Muscle of back (tissue), 13 donors: ENCODE measurements at places on chromosomes 5 and 9.

- peak; percentile 86 for DNase-seq
These were observed 71.4 kb downstream of the MYO10 start for GRCh38 chr5:16864631-16865131.

DNA sequence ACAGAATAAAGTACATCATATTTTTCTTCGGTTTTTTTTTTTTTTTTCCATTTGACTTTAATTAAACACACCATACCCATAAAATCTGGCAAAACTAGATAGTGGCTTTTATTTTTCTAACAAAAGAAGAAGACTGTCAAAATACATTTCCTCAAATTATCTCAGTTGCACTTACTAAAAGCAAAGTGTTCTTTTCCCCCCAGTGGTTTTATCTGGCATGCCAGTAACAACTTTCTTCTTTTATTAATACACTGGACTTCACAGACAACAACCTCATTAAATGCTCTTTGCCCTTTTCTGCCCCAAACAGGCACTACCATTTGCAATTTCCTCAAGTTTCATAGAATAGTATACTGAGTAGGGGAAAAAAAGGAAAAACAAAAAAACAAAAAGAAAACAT is 1792.3 kb downstream of the EFNA5 start:
- DNase-seq: no peak

GRCh38 chr9:133334161-133334560 is 1.8 kb downstream of the SURF6 start:
- no peak for DNase-seq

DNA sequence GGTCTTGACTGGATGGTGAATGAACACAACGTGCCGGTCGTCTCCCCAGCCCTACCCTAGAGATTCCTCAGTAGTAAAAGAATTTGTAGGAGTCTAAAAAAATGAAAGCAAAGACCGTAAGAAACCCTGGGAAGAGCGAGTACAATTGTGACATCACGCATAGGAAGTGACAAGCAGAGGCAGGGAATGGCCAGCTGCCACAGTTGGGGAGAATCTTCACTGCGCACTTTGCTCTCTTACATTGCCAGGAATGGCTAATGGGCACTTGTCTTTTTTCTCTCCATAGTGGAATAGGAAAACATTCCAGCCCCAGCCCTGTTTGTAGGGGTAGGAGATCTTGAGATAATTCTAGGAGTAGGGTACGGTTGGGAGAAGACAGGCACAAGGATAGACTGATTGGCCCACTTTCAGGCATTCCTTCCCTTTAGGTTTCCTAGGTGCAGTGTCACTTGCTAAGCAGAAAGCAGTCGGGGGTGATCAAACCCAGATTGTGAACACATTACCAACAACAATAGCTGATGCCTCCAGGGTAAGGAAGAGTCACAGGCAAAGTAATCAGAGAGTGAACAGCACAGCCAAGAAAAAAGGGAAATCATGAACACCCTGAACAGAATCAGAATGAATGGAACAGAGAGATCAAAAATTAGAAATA is 302.7 kb downstream of the MAN2A1 start:
- no peak for DNase-seq

GRCh38 chr5:6419340-6419852 is 29.3 kb upstream of the UBE2QL1 start:
- peak; percentile 23 for DNase-seq

DNA sequence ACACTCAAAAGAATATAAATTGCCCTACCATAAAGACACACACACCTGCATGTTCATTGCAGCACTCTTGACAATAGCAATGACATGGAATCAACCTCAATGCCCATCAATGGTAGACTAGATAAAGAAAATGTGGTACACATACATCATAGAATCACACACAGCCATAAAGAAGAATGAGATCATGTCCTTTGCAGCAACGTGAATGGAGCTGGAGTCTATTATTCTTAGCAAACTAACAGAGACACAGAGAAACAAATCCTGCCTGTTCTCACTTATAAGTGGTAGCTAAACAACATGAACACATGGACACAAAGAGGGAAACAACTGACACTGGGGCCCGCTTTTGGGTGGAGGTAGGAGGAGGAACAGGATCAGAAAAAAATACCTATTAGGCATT is 2062.2 kb upstream of the CDH6 start:
- DNase-seq: no peak

- no peak for DNase-seq
These were observed 224.8 kb upstream of the IL12B start for GRCh38 chr5:159555084-159555483.

GRCh38 chr5:132865668-132866341 is 464 bp downstream of the GDF9 start:
- DNase-seq: no peak

GRCh38 chr5:77145666-77146065 is 58.6 kb upstream of the ZBED3 start:
- DNase-seq: no peak

- DNase-seq: no peak
These were observed 232.9 kb downstream of the SYK start for GRCh38 chr9:91034521-91034920.

DNA sequence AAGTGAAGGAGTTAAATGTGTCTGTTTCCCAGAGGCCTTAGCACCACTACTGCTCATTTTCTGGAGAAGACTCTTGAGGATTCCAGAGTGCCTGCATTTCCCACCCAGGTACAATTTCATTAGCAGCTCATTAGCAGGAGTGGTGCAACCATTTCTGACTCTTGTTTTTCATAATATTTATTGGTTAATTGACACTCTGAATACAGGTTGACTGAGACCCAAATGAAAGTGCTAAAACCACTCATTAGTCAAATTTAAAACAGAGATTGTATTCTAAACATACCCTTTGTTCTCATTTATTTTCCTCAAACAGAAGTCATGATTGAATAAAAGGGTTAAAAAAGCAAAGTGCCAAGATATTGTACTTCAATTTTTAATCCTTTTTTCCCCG is 134.5 kb downstream of the SIL1 start:
- DNase-seq: no peak
